ENCODE measurements at places on chromosomes 7 and 10.

GRCh38 chr7:55192723-55193122 is 172.4 kb upstream of the LANCL2 start:
- no peak for DNase-seq

GRCh38 chr10:74949034-74949832 is 122.8 kb downstream of the KAT6B start:
- DNase-seq = no peak

DNA sequence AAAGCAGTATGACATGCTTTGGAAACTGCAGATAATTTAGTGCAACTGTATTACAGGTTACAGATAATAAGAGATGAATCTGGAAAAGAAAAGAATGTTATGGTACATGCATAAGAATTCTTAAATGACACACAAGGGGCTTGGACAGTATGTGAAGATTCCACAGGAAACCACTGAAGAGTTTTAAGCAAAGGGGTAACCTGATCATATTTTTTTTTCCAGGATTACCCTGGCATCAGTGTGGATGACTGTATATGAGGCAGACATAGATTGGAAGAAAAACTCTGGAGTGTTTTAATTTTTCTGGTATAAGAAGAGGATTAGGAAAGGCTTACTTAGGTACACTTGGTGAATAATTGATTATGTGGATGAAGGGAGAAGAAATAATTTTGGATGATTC is 8.1 kb downstream of the TFPI2 start:
- DNase-seq = no peak

DNA sequence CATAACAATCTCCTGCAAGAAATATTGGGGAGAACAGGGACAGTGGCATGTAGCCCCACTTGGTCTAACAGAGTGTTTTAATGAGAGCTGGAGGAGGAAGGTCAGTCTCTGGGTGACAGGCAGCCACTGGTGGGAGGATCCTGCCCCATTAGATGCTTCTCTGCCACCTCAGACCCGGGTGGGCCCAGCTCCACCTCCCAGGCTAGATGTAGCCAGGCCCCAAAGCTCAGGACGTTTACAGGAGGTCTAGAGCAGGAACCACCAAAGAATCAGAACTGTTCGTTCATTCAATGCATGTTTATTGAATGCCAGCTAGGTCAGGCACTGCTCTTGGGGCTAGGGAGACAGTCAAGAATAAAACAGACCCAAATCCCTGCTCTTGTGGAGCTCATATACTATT is 28.4 kb upstream of the GPNMB start:
- no peak for DNase-seq

DNA sequence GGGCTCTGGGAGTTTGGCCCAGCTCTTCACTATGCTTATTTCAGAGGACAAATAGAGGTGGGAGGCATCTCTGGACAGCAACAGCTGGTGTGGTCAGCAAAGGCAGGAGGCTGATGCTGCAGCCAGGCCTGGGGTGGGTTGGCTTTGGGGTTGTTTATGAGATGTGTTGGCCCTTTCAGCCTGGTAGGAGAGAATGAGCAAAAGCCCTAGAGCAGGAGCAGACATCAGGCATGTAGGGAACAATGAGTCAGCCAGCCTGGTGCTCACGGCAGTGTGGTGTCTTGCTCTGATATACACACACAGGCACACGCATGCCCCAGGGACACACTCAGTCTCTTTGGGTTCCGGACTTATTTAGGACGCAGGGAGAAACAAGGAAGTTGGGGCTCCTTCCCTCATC is 157.1 kb downstream of the PRKCQ start:
- no peak for DNase-seq
